ENCODE measurements at places on chromosomes 16 and 17.

DNA sequence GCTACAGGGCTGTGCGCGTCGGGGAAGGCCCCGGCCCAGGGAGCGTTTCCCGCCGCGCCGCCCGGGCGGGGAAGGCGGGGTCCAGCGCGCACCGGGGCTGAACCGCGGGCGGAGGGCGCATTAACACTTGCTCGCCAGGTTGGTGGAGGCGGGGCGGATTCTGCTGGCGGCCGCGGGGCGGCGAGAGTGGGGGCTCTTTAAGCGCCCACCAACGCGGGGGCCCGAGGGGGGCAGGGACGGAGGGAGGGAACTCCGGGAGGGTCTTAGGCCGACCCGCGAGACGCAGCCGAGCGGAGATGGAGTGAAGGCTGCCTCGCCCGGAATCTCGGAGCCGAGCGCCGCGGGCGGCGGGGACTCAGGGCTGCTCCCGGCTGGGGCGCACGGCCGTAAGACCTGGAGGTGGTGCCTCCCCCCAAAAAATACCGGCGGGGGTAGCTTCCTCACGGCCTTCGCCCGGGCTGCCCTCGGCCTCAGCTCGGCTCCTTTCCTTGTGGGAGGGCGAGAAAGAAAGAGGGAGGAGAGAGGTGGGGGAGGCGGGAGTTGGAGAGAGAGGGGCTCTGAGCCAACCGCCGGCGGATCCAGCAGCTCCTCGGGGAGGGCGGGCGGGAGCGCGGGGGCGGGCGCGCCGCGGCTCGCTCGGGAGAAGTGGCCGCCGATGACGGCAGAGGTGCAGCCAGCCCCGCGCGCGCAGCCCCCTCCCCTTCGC is 415 bp upstream of the FOXF1 start:
- DNase-seq = no peak

GRCh38 chr17:48569240-48569582 is 8.9 kb downstream of the HOXB4 start:
- DNase-seq = no peak

DNA sequence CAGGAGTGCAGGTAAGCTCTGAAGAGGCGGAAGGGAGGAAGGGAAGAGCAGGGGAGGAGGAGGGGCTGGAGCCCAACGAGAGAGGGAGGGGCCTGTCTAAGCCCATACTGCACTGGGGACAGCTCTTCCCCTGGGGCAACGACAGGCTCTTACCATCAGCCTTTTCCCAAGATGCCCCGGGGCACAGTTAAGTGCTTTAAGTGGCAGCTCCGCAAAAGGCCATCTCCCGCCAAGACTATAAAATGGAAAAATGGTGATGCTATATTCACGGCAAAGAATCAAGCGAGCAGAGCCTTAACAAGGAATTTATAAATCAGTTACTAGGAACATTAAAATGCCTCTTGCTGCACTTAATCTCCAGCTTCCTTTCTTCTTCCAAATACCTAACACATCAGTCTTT is 110.2 kb upstream of the NLRP1 start:
- no peak for DNase-seq

DNA sequence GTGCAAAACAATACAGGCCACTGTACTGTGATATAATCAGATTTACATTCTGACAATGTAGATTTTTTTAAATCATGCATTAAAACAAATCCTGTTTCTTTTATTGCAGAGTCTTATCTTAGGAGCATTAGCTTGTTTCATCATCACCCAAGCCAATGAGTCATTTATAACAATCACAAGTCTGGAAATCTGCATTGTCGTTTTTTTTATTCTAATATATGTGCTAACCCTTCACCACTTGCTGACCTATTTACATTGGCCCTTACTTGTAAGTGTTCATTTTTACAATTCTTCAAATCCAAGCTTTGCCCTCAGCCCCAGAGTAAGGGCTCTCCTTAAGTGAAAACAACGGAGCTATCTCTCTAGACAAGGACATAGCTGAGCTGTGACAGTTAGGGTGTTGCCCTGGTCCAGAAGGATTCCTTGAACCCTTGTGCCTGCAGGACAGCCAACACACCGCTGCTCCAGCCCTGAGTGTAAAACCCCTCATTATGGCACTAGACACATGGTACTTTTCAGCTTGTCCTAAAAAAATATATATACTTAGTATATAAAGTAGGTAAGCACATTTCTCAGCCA is 3.7 kb downstream of the CMTM1 start:
- DNase-seq = no peak

GRCh38 chr16:9821331-9821730 is 360.9 kb downstream of the GRIN2A start:
- no peak for DNase-seq

GRCh38 chr17:72600934-72601333 is 480.1 kb downstream of the SOX9 start:
- no peak for DNase-seq

GRCh38 chr16:27377666-27378485 is 24.1 kb upstream of the IL21R start:
- no peak for DNase-seq

- DNase-seq = no peak
These were observed 101.2 kb downstream of the SSH2 start for GRCh38 chr17:29828676-29829284.

DNA sequence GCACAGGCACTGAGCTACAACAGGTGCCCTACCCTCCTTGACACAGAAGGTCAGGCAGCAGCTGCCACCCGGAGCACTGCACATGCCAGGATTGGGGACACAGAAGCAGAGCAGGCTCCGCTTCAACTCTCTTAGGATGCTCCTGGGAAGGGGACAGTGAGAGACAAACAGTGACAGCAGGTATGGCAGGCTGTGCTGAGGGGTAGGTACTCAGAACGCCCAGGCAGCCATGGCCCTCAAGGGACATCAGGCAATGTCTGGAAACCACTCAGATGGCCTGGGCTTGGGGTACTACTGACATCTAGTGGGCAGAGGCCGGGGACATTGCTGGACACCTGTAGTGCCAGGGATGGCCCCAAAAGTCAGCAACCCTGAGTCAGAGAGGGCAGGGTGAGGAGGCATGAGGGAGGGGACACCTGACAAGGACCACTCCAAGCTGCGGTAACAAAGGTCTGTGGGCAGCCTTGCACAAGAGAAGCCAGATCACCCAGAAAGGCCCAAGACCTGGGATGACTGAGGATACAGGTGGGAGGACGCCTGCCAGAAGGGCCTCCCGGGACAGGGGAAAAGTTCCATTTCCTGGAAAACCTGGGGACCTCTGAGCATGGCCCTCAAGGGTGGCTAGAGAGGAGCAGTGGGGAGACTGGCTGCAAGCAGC is 21.2 kb downstream of the PEMT start:
- DNase-seq = no peak

GRCh38 chr17:64200080-64201032 is 62.7 kb downstream of the TEX2 start:
- DNase-seq = peak; percentile 8

DNA sequence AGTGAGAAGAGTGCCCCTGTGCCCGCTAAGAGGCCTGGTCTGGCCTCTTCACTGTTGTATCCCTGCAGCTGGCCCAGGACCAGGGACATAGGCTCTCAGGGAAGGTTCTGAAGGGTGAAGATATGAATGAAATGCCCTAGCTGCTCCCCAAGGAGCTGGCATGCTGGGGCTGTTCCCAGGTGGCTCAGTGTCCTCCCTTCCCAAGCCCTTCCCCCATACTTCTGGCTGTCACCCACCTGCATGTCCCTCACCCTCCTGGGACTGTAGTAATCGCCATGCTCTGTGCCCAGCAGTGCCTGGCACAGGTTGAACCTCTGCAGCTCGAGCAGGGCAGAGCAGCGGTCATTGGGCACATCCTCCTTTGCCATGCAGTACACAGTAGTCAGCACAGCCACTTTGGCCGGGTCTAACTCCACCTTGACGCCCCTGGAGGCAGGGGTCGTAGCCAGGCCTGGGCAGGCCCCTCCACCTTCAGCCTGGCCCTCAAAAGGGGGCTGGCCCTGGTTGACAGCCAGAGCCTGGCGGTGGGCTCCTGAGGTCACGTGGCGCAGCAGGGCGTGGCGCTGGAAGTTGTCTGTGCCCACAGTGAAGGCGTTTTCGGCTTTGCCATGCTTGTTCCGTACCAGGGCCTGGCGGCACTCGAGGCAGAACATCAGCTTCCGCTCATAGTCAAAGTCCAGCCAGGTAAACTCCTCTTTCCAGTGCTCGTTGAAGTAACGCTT is 7.6 kb downstream of the C17orf113 start:
- no peak for DNase-seq

DNA sequence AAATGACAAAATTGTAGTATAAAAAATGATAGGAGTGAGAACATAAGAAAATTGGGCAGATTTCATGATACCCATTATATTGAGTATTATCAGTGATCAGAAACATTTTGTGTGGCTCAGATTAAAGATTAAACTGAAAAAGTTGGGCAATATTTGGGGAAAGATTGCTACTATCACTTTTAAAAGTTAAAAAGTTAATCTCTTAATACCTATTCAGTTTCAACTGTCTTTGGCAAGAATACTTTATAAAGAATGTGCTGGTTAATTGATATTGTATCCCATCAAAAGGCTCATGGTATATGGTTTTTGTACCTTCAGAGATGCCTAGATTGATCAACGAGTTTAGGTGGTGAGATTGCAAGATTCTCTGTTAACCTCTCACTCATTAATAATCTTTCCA is 55.8 kb downstream of the BPTF start:
- DNase-seq = no peak

All from stimulated activated CD8-positive, alpha-beta memory T cell treated with anti-CD3 and anti-CD28 coated beads, Interleukin-2, amount 100 ng/mL, for 48 hours (primary cell).